ENCODE measurements at places on chromosomes 6 and 20. TPM values are rescaled to one million over a fixed set of nuclear protein-coding genes. Genes with fewer than 3 reads are reported as not detected.

Gene FGD2
- total RNA-seq = not detected

Gene SLC35D3
- total RNA-seq = not detected

Gene GPR63
- 0.09 TPM for total RNA-seq

Gene SEMG1
- not detected for total RNA-seq

Gene CTAGE9
- not detected for total RNA-seq

Gene TNXB
- 0.36 TPM for total RNA-seq

Gene FBXO5
- 6.9 TPM for total RNA-seq

Gene TBX18
- total RNA-seq = 29.8 TPM

Gene KCNK17
- total RNA-seq = not detected

All from endothelial cell of coronary artery (primary cell).